Smooth muscle cell of the umbilical artery (primary cell): ENCODE measurements at places on chromosomes 5 and 9. TPM values are rescaled to one million over a fixed set of nuclear protein-coding genes. Genes with fewer than 3 reads are reported as not detected.

Gene ASPN
- 0.05 TPM in 1 of 2 replicates, not detected in the other for total RNA-seq

Gene TMEM215
- not detected in 2 replicates for total RNA-seq

Gene TCF7
- under 0.01 and 0.09 TPM in 2 replicates for total RNA-seq

Gene FANCG
- 6.8 and 13.4 TPM in 2 replicates for total RNA-seq

Gene MYOZ3
- total RNA-seq, result 0.30 and 0.32 TPM in 2 replicates

Gene ENTREP1
- under 0.01 and 0.05 TPM in 2 replicates for total RNA-seq

Gene IRX2
- total RNA-seq, result not detected in 2 replicates

Gene ACOT12
- total RNA-seq, result 0.23 TPM in 1 of 2 replicates, not detected in the other

Gene SIT1
- not detected in 2 replicates for total RNA-seq

Gene ATOSB
- total RNA-seq, result 37.7 and 55.5 TPM in 2 replicates

Gene PCDHB9
- 0.18 and 0.30 TPM in 2 replicates for total RNA-seq

Gene IL4
- not detected in 2 replicates for total RNA-seq

Gene STPG3
- total RNA-seq, result not detected in 2 replicates

Gene GRM6
- not detected in 2 replicates for total RNA-seq

Gene KIAA0825
- 3.1 and 5.0 TPM in 2 replicates for total RNA-seq

Gene PLPP7
- 5.3 and 6.1 TPM in 2 replicates for total RNA-seq

Gene TTC23L
- 0.05 and 0.30 TPM in 2 replicates for total RNA-seq

Gene ZNG1A
- 20.5 and 29.5 TPM in 2 replicates for total RNA-seq

Gene TRMO
- total RNA-seq, result 9.5 and 12.2 TPM in 2 replicates

Gene SLC36A3
- not detected in 2 replicates for total RNA-seq

Gene ZFP2
- total RNA-seq, result 0.55 and 0.89 TPM in 2 replicates

Gene PCDHA1
- total RNA-seq, result under 0.01 and 0.09 TPM in 2 replicates

Gene TEX48
- not detected in 2 replicates for total RNA-seq

Gene RGS7BP
- total RNA-seq, result 0.18 and 0.30 TPM in 2 replicates

Gene LRRC70
- total RNA-seq, result 0.83 and 1.2 TPM in 2 replicates

Gene SYK
- not detected in 2 replicates for total RNA-seq

Gene FBP2
- total RNA-seq, result not detected in 2 replicates

Gene IPO11
- 29.4 and 41.4 TPM in 2 replicates for total RNA-seq

Gene AGXT2
- total RNA-seq, result not detected in 2 replicates

Gene POLE3
- 31.5 and 38.3 TPM in 2 replicates for total RNA-seq

Gene SLC25A2
- 0.28 and 0.30 TPM in 2 replicates for total RNA-seq
